Left lobe of liver (tissue), 2 donors: ENCODE measurements at places on chromosomes 5 and 9. TPM values are rescaled to one million over a fixed set of nuclear protein-coding genes. Genes with fewer than 3 reads are reported as not detected.

DNA sequence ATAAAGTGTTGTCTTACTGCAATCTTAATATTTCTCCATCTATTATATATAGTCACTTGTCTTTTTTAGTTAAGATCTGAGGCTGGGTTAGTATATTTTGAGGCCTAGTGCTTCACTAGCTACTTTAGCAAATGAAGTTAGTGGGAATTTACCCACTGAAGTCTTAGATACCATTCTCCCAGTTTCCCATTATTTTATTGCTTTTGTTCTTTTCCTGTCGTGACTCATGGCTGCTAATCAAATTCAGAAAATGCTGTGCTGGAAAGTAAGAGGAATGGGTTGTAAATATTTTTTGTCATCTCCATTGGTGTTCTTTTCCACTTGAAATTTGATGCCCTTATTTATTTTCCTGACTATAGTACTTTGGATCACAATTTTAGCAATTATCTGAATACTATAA lies 14.2 kb downstream of the TCERG1 start:
- DNase-seq: no peak

DNA sequence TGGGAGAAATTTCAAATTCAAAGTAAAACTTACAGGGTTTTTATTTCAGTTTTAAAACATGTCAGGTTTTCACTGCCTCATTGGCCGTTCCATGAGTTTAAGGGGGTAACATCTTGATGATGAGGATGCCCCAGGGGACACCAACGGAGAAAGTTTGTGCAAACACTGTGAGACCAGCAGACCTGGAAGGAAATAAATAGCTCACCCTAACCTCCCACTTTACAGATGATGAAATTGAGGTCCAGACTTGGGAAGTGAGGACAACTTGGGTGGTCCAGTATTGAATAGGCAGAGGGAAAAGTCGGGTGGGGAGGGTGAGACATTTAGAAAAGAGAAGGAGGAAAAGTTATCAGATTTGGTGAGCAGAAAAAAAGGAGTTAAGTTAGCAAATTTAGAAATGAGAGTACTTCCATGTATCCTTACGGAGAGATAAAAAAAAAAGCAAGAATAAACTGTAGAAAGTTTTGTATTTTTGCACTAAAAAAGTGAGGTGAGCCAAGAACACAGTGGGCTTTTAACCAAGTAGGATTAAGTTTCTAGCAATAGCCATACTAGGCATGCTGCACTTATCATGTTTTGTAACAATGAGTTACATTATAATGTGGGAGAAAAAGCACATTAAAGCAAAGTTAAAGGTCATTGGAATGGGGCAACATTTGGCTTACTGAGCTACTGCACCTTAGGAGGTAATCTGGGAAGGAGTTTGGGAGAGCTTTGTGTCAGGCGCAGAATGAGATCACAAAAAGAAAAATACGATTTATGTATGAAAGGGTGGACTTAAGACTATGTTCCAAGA lies 125.1 kb downstream of the GAS1 start:
- DNase-seq: no peak

DNA sequence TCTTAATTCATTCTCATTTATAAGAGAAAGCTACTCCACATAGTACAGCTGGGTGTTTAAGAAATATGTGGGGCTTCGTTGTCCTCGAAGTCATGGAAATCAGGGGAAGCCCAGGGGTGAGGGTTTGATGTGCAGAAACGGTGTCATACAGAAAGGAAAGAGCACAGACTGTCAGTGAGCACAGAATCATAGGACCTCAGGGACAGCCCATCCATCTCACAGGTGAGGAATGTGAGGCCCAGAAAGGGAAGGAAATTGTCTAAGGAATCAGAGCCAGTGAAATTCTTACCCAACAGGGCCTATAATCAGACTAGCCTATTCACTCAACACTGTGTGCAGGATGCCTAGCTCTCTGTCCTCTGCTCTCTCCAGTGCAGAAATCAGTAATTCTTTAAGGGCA lies 535.6 kb downstream of the SPOCK1 start:
- no peak for DNase-seq

- no peak for DNase-seq
Measured at GRCh38 chr5:158198636-158199035, 339.7 kb upstream of the CLINT1 start.

DNA sequence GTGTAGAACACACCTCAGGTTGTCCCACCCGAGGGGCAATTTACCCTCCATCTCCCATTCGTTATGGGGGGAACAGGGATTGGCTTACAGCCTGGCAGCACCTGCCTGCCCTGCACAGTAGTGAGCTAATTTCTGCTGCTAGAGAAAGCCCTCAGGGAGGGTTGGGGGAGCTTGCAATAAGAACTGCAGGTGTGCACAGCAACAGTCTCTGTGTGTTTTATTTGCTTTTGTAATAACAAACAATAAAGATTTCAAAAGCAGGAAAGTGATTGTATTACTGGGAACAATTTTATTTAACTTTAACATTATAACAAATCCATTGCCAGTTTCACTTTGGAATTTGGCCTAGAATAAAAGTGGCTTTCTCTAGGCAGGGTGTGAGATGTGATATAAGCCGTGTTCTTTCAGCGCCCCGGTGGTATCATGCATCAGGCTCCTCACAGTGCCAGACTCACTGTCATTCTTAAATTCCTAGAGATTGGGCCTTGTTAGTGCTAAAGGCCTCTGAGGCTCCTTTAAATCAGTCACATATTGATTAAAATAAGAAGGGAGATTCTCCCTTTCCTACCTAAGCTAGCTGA lies 81.1 kb downstream of the RMI1 start:
- no peak for DNase-seq

The PCDHGA3 gene
- 0.60 TPM for total RNA-seq

The ZNF79 gene
- total RNA-seq: 4.2 TPM
